ENCODE measurements at places on chromosomes 4 and X.

DNA sequence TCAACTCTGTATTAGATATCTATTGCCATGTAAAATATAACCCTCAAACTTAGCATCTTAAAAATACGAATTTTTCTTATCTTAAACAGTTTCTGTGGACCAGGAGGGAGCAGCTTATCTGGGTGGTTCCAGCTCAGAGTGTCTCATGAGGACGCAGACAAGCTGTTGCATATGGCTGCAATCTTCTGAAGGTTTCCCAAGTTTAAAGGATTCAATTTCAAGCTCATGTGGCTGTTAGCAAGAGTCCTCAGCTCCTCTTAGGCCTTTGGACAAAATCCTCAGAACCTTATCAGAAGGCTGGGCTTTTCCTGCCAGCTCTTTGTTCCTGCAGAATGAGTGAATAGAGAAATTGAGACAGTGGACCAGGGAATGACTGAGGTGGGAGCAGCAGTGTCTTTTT lies 2.8 kb upstream of the CTSO start:
- DNase-seq, result no peak

GRCh38 chr4:56823933-56824600 lies 2.6 kb upstream of the SPINK2 start:
- no peak for DNase-seq

GRCh38 chrX:116111934-116112595 lies 58.5 kb upstream of the AGTR2 start:
- DNase-seq, result no peak

DNA sequence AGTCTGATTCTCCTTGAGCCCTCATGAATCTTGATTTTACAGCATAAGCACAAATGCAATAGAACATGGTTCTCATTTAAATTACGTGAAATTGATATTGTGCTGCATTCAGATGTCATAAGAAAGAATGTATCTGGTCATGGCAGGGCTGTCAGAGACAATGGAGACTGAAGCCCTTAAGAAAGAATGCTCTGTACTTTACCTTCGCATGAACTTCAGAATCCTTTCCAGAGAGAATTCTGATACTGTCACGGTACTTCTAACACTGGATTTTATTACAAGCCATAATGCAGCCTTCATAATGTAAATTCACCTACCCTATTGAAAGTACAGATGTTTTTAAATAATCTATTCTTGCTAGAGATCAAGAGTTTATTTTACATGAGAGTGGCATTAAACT lies 677.9 kb upstream of the ADGRL3 start:
- DNase-seq, result no peak

DNA sequence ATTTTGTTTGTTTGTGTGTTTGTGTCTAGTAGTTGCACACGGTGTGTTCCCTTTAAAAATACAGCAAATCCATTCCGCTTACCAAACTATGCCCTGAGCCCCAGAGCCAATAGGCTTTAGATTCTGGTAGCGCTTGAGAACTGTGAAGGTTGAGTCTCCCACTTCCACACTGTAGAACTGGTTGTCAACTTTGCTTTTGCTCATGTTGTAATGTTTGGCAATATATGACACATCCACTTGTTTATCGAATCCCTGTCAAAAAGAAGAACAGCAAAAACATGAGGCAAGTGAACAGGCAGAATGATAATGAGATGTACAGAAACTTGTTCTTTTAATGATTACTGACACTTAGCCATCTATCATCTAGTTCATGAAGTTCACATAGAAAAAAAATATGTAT lies 200.6 kb downstream of the MAPK10 start:
- DNase-seq, result no peak

- no peak for DNase-seq
These were observed 62.1 kb upstream of the CCDC160 start for GRCh38 chrX:134174859-134175258.

DNA sequence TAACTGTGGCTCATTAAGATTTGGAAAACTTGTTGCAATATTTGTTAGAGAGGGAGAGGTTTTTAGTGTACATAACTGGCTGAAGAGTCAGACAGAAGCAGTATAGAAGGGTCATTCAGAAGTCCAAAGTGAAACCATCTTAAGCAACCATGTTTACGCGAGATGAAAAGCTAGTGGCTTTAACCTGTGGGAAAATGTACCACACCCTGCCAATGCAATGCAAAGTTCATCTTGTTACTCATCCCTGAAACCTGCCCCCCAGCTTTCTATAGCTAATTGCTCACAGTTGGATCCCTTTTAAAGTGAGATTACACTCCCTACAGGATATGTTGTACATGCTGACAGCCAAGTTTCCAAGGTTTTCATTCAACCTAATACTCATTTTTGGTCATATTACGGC lies 96.7 kb upstream of the RAPGEF2 start:
- DNase-seq, result no peak

DNA sequence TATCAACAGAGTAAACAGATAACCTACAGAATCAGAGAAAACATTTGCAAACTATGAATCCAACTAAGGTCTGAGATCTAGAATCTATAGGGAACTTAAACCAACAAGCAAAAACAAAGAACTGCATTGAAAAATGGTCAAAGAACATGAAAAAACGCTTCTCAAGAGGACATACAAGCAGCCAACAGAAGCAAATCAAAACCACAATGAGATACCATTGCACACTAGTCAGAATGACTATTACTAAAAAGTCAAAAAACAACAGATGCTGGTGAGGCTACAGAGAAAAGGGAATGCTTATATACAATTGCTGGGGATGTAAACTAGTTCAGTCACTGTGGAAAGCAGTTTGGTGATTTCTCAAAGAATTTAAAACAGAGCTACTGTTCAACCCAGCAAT lies 255.7 kb downstream of the TMEM47 start:
- no peak for DNase-seq

DNA sequence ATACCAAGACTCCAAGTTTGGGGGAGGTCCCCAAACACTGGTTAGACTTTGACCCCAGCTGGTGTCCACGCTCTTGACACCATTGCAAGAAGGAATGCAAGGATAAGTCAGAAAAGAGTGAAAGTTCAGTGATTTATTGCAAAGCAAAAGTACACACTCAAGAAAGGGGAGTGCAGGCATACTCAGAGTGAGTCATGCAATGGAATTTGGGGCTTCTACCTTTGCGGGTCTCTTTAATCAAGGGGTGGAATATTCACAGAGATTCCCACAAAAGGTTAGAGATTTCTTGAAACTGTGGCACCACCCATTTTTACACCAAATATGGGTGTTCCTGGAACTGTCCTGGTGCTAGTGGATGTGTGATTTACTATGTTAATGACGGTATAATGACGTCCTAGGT lies 5.2 kb upstream of the SMIM10L2A start:
- DNase-seq, result no peak

GRCh38 chr4:39637221-39637585 lies 1.5 kb downstream of the SMIM14 start:
- no peak for DNase-seq

- DNase-seq, result no peak
These were observed 35.6 kb downstream of the STEEP1 start for GRCh38 chrX:119529345-119530276.

DNA sequence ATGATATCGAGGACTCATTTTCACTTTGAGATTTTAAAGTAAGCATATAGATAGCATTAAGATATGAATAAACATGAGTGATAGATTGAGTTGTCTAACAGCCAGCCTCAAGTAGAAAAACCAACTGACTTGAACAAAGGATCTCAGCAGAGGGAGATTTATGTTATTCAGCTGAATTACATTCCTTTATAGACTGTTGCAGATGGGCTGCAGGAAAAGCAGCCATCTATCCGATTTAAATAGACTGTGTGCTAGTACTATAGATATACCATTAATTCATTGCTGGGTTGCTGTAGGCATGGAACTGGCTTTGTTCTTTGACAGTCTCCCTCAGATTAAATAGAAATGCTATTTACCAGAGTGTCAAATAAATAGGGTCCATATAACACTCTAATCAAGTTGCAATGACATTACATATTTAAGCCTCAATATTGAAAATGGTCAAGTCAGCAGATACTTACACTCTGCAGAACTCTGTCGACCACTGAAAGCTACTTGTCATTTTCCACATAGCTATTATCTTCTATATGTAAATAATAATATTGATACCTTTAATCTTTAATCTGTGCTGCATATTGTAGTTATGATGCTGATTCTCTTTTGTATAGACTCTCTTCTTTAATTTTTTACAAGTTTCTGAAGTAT lies 750.8 kb downstream of the CENPC start:
- no peak for DNase-seq

DNA sequence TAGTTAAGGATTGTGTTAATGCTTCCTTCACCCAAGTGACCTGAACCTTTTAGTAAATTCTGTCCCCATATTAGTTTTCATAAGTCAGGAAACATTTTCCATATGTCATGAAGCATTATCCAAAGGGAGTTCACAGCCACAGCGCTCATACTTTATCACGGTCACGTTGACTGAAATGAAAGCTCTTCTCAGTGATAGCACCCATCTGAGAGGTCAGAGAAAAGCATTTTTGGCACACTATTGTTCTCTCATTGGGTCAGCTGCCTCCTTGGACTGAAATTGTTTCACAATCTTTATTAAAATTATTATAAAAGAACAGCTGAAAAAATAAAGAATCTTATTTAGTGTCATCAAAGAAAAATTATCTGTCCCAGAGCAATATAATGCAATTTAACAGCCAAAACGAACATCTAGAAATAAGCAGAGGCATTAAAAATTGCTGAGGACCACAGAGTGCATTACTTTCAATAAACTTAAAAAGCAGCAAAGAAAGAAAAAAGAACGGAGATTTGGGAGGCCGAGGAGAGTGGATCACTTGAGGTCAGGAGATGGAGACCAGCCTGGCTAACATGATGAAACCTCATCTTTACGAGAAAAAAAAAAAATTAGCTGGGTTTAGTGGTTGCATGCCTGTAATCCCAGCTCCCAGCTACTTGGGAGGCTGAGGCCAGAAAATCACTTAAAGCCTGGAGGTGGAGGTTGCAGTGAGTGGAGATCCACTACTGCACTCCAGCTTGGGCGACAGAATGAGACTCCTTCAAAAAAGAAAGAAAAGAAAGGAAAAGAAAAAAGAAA lies 680.8 kb upstream of the FAM241A start:
- no peak for DNase-seq

DNA sequence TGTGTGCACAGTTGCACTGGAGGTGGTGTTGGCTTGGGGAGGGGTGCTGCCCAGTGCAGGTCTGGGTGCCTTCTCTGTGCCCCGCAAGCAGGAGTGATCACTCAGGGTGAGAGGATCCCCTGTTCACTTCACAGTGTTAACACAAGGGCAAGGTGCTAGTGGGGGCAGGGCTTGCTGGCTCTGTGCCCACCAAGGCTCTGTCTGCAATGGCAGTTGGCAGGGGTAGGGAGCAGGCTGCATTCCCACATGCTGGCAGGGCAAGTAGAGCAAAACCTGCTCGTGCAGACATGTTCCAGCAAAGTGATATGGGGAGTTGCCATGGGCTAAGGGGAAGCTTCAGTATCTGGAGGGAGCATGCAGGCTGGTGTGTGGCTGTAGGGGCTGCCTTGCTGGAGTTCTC lies 428.0 kb downstream of the ZNF674 start:
- peak; percentile 16 for DNase-seq

- no peak for DNase-seq
These were observed 22.6 kb downstream of the NAP1L5 start for GRCh38 chr4:88674979-88675378.

DNA sequence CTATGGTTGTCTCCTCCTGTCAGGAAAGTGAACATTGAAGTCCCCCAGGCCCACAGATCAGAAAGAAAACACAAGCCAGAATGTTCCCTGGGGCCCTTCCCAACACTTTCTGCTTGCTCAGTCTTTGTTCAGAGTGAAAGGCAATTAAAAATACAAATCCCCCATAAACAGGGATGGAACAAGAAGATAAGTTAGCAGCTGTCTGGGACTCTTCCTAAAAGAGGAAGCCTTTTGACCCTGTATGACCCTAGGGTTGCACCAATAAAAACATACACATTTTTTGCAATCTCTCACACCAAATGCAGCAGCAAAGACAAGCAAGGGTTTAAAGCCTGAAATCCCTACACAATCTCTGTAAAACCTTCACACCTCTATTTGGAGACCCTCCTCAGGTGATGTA lies 22.6 kb downstream of the IRF2 start:
- no peak for DNase-seq

DNA sequence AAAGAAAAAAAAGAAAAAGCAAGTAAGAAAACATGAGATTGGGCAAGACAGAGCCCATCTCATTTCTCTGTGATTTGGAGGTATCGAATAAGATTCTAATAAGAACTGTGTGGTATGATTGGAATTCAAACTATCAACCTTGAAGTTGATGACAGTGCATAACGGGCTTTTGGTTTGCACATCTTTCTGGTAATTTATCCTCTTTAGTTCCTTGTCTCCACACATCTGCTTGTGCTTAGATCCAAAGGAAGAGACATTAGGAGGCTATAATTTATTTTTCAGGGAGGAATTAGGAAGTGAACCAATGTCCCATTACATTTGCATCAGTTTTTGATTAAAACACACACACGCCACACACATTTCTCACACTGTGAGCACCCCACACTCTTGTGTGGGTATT lies 149.9 kb downstream of the ARSF start:
- DNase-seq, result no peak

- no peak for DNase-seq
These were observed 642.6 kb upstream of the FAM241A start for GRCh38 chr4:111502626-111503025.

- DNase-seq, result no peak
These were observed 67.9 kb downstream of the PKD2 start for GRCh38 chr4:88075336-88075735.

- no peak for DNase-seq
These were observed 57.6 kb upstream of the GALNT7 start for GRCh38 chr4:173111031-173111430.

- DNase-seq, result no peak
These were observed 34.3 kb downstream of the MTM1 start for GRCh38 chrX:150602743-150603142.

GRCh38 chr4:123246085-123246484 lies 150.5 kb upstream of the SPRY1 start:
- no peak for DNase-seq

GRCh38 chrX:110755061-110755460 lies 40.6 kb downstream of the CHRDL1 start:
- DNase-seq, result no peak

GRCh38 chr4:90641861-90642599 lies 514.8 kb downstream of the CCSER1 start:
- no peak for DNase-seq

DNA sequence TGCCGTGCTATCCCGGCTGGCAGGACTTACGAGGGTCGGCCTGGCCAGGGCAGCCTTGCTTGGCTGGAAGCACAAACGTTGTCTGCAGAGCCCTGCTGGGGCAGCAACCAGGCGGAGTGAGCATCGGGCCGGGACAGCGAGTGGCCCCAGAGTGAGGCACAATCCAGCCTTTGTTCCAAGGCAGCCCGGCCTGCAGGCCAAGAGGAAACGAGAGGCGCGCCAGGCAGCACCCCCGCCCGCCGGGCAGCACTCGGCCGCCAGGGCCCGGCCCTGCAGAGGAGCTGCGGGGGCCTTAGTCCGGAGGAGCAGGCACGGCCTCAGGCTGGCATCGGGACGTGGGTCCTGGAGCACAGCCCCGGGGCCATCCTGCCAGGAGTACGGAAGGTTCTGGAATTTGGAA lies 24.1 kb downstream of the FGFRL1 start:
- peak; percentile 64 for DNase-seq

- no peak for DNase-seq
These were observed 132.6 kb downstream of the UCHL1 start for GRCh38 chr4:41389356-41389755.

GRCh38 chrX:123833387-123833786 lies 26.5 kb upstream of the XIAP start:
- DNase-seq, result no peak

GRCh38 chr4:163762741-163763140 lies 268.3 kb downstream of the TMA16 start:
- no peak for DNase-seq

GRCh38 chr4:3724319-3725231 lies 41.6 kb upstream of the ADRA2C start:
- no peak for DNase-seq

GRCh38 chr4:181017038-181017437 lies 1226.2 kb upstream of the TENM3 start:
- DNase-seq, result no peak

All from left ventricle myocardium superior (tissue), 1 donor.